NT2/D1 (cell line): ENCODE measurements at places on chromosomes 11 and 22.

- no peak for DNase-seq
These were observed 379.5 kb downstream of the ETS1 start for GRCh38 chr11:128207861-128208321.

- no peak for DNase-seq
These were observed 687 bp downstream of the ALKBH8 start for GRCh38 chr11:107564877-107565218.

DNA sequence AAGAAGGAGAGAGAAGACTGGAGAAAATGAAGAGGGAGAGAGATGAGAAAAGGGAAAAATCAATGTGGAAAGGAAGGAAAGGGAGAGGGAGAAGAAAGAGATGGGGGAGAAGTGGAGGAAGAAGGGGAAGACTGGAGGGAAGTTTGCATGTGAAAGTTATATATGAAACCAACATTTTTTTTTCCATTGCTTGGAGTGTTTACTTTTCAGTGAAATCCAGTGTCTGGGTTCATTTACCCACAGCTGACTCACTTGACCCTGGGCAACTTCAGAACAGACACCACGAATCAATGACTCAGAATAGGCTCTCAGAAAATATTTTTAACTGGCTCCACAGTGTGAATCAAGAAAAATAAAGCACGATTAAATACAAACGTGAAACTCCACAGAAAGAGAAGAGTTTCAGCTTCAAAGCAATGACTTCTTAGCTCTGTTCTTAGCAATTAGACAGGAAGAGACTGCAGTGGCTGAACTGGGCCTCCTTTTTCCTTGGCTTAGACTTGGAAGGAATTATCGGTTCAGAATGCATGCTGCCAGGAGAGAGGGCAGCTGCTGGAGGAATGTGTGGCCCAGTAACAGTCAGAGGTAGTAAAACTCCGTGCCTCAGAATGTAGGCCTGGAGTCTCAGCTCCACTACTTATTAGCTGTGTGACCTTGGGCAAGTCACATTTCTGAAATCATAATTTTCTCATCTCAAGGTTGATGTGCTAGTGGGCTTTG, 237.5 kb downstream of the MIAT start:
- no peak for DNase-seq

DNA sequence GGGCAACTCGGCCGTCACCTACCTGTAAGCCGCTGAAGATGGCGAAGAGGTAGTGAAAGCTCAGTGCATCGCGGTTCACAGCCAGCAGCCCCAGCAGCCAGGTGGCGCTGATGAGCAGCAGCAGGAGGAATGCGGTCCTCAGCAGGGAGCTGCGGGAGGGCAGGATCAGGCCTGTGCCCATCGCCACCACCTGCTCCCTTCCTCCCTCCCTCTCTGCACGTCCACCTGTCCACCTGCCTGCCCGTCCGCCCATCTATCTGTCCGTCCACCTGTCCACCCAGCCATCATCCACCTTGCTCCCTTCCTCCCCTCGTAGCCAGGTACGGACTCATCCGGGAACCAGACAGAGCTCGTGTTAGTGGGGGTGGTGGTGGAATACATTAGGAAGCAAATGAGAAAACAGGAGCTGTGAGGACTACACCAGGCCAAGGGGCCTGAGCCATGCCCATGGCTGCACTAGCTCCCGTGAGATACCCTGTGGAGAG, 32.2 kb downstream of the TRMU start:
- DNase-seq, result peak; percentile 40

DNA sequence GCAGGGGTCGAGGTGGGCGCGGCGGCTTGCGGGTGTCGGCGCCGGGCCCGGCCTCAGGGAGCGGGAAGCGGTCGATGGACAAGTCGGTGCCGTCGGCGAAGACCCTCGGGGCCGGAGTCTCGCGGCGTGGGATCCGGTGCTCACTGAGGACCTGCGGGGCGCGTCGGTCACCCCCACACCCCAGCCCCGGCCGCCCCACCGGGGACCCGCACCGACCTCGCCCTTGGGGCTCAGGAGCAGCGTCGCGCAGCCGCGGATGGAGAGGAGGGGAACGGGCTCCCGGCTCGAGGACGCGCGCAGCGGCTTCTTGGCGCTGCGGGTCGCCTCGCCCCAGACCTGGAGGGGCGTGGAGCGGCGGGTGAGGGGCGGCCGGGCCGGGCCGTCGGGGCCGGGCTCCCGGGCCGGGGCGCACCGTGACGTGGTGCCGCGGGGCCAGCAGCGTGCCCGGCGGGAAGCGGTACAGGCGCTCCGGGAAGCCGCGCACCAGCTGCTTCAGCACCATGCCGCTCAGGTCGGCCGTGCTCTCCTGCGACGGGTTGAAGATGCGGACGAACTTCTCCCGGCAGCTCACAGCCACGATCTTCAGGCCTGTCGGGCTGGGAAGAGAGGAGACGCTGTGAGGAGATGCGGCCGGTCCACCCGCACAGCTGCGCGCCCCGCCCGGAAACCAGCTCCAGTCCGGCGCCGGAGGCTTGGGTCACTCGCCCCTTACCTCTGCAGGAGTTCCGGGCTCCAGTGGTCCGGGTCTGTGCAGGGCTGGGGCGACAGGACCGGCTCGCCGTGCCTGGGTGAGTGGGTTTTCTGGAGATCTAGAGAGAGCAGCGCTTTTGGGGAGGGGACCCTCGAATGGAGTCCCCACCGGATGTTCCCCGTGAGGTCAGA, 4.5 kb downstream of the LMNTD2 start:
- DNase-seq, result no peak

DNA sequence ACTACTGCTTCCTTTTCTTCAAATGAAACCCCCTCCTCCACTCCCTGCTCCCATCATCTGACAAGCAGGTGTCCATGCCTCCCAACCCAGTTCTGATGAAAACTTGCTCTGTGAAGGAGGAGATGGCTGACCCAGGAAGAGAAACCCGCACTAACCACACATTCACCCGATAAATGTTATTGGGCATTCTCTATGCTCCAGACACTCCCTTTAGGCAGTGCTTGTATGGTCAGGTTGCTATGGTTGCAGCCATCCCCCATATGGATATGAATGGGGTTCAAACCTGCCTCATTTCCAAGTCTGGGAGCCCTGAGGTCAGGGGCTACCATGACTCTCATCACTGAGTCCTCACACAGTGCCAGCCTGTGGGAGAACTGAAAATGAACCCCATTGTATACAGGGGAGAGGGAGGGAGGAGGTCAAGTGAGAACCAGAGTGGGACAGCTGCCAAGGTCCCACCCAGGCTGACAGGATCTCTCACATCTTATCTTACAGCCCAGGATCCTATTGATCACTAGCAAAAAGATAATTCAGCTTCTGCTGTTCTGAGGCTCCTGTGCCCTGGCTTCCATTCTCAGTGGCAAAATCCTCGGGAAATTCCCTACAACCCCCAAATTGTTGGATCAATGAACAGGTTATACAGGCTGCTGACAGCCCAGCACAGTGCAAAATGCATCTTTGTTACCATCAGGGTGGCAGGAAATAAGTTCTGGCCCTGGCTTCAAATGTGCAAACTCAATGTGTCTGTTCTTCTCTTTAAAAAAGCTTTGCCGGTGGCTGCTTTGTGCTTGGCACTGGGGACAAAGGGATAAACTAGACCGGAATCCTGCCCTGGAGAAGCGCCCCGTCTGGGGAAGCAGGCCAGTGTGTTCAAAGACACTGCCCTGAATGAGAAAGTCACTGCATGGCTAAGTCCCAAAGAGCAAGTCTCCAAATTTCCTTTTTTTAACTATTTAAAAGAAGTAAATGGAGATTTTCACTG, 22.7 kb upstream of the ACER3 start:
- no peak for DNase-seq
